Adrenal gland (tissue), 19 donors: ENCODE measurements at places on chromosomes 3 and 15. TPM values are rescaled to one million over a fixed set of nuclear protein-coding genes. Genes with fewer than 3 reads are reported as not detected.

ITPKA gene
- 24.4 TPM for total RNA-seq

ATP13A5 gene
- total RNA-seq = 1.1 TPM

UCN2 gene
- not detected for total RNA-seq

ABI3BP gene
- 10.7 TPM for total RNA-seq

TP63 gene
- 0.54 TPM for total RNA-seq

PLAAT1 gene
- total RNA-seq = 4.5 TPM

TMEM40 gene
- not detected for total RNA-seq

TMEM45A gene
- total RNA-seq = 21.5 TPM

PGBD4 gene
- 0.83 TPM for total RNA-seq

CDHR4 gene
- not detected for total RNA-seq

STRIT1 gene
- total RNA-seq = not detected

SEMA5B gene
- total RNA-seq = 1.8 TPM

- no peak overlapping the region for H3K4me3 ChIP-seq
- H3K27ac ChIP-seq = no peak overlapping the region
- H3K27me3 ChIP-seq = no peaks in the 10 kb centered on the region
- no peaks in the 10 kb centered on the region for H3K36me3 ChIP-seq
Observed at GRCh38 chr15:66276546-66276945, 16.8 kb upstream of the DIS3L start.

- H3K4me1 ChIP-seq = peaks cover 16% of the 10 kb centered on the region
- no peak overlapping the region for H3K4me3 ChIP-seq
- H3K27ac ChIP-seq = peak overlapping the region; percentile 84
- no peaks in the 10 kb centered on the region for H3K36me3 ChIP-seq
- H3K27me3 ChIP-seq = no peaks in the 10 kb centered on the region
Observed at GRCh38 chr3:12501360-12502020, 17.2 kb downstream of the TSEN2 start.

DNA sequence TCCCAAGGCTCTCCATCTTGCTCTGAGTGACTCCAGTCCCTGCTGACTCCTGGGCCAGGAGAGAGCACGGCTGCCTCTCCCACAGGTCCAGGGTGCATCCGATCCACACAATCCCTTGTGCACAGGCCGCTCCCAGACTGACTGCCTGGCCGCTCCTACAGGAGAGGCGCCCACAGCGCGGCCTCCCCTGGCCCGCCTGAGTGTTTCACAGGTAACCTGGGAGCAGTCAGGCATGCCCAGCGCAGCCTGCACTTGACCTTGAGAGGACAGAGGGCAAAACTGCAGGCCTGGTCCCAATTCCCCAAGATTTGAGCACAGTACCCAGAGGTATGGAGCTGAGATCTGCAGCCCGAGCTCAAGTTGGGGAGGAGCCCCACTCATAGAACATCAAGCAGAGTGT lies 490.2 kb downstream of the CNTN6 start:
- H3K4me3 ChIP-seq = no peak overlapping the region
- H3K36me3 ChIP-seq = no peaks in the 10 kb centered on the region
- DNase-seq = no peak
- H3K4me1 ChIP-seq = no peaks in the 10 kb centered on the region
- no peaks in the 10 kb centered on the region for H3K27me3 ChIP-seq

- no peak overlapping the region for H3K4me3 ChIP-seq
- no peaks in the 10 kb centered on the region for H3K4me1 ChIP-seq
- no peaks in the 10 kb centered on the region for H3K27me3 ChIP-seq
- no peak for DNase-seq
- no peak overlapping the region for H3K27ac ChIP-seq
Observed at GRCh38 chr3:197835509-197835908, 44.5 kb downstream of the LRCH3 start.

DNA sequence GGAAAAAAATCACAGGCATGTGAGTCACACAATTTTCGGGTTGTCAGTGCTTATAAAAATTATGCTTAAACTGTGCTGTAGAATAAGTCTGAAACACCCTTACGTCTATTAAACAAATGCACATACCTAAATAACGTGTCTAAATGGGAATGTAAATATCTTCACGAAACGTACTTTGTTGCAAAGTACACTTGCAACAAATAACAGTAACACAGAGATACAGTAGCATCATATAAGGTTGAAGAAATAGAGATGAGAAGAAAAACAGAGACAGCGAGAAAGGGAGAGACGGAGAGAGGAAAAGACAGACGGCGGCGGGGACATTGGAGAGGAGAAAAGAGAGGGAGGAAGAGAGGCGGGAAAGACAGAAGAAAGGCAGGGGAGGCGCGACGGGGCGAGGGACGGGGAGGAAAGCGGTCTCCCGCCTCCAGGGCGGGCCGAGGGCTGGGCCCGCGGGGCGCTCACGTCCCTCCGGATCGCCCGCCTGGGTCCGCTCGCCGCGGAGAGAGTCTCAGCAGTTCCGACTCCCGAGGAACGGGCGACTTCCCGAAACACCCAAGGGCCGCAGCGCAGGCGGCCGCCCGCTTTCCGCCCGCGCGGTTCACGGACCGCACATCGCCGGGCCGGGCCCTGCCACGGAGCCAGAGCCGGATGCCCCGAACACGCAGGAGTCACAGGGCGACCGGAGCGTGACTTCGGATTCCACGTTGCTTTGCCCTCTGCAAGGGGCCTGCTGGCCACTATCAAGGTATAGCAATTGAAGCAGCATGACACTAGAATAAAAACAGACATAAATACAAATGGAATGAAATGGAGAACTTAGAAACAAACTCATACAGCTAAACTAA lies 153.4 kb downstream of the LMLN start:
- H3K36me3 ChIP-seq = no peaks in the 10 kb centered on the region
- no peaks in the 10 kb centered on the region for H3K4me1 ChIP-seq
- no peak overlapping the region for H3K4me3 ChIP-seq

- no peaks in the 10 kb centered on the region for H3K4me1 ChIP-seq
- H3K27me3 ChIP-seq = no peaks in the 10 kb centered on the region
- no peak overlapping the region for H3K4me3 ChIP-seq
- H3K27ac ChIP-seq = no peak overlapping the region
- no peaks in the 10 kb centered on the region for H3K36me3 ChIP-seq
Observed at GRCh38 chr15:70967646-70968045, 75.0 kb downstream of the LRRC49 start.

DNA sequence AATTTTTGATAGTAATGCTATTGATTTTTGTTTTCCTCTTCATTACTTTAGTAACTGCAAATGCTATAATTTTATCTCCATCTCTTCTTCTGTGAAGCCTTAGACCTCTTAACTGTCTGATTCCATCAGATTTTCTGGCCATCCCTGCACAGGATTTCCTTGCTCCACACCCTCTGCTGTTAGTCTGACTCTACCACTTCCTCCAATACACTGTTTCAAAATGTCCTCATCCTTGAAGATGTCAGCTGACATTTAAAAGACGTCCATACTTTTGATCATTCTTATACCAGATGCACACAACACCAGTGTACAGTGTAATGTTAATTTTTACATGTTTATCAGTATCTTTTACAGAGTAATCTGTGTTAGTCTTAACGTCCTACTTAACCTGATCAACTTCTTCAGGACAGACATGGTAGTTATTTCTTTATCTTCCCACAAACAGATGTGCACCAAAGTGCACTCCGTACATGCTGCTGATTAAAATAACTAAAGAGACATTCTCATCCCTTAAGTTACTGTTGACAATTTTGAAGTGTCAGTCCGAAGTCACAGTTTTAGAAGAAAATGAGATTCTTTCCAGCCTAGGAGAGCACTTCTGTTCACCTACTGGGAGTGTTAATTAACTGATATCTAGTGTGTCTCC lies 102.4 kb upstream of the RASGRP1 start:
- H3K4me3 ChIP-seq = no peak overlapping the region
- no peak overlapping the region for H3K27ac ChIP-seq
- H3K27me3 ChIP-seq = no peaks in the 10 kb centered on the region
- no peaks in the 10 kb centered on the region for H3K36me3 ChIP-seq

- no peak overlapping the region for H3K4me3 ChIP-seq
- no peaks in the 10 kb centered on the region for H3K27me3 ChIP-seq
- H3K36me3 ChIP-seq = no peaks in the 10 kb centered on the region
Observed at GRCh38 chr15:72785432-72785831, 1.9 kb upstream of the ADPGK start.

- no peak overlapping the region for H3K27ac ChIP-seq
- no peaks in the 10 kb centered on the region for H3K4me1 ChIP-seq
- no peaks in the 10 kb centered on the region for H3K36me3 ChIP-seq
- H3K27me3 ChIP-seq = no peaks in the 10 kb centered on the region
- DNase-seq = no peak
- no peak overlapping the region for H3K4me3 ChIP-seq
Observed at GRCh38 chr3:13112521-13113345, 39.5 kb upstream of the IQSEC1 start.

- no peak overlapping the region for H3K27ac ChIP-seq
- H3K27me3 ChIP-seq = no peaks in the 10 kb centered on the region
- H3K4me3 ChIP-seq = no peak overlapping the region
- H3K4me1 ChIP-seq = peaks cover 13% of the 10 kb centered on the region
- DNase-seq = no peak
Observed at GRCh38 chr3:53188136-53188685, 27.2 kb downstream of the PRKCD start.

DNA sequence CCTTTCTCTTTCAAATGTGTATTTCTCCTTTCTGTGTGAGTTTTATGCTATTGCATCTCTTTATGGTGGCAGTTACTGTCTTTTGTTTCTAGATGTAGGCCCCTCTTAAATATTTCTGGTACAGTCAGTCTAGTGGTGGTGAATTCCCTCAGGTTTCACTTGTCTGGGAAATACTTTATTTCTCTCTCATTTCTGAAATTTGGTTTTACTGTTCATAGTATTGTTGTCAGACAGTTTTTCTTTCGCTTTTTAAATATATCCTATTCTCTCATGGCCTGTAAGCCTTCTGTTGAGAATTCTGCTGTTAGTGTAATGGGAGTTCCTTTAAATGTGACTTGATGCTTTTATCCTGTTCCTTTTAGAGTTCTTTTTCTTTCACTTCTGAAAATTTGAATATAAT lies 874.0 kb downstream of the PLOD2 start:
- H3K27ac ChIP-seq = no peak overlapping the region
- H3K4me3 ChIP-seq = no peak overlapping the region
- DNase-seq = no peak
- H3K27me3 ChIP-seq = no peaks in the 10 kb centered on the region
- H3K4me1 ChIP-seq = no peaks in the 10 kb centered on the region
- no peaks in the 10 kb centered on the region for H3K36me3 ChIP-seq

- H3K4me1 ChIP-seq = no peaks in the 10 kb centered on the region
- H3K27me3 ChIP-seq = no peaks in the 10 kb centered on the region
- no peak overlapping the region for H3K4me3 ChIP-seq
- DNase-seq = no peak
- H3K36me3 ChIP-seq = no peaks in the 10 kb centered on the region
- H3K27ac ChIP-seq = peak overlapping the region; percentile 46
Observed at GRCh38 chr15:101043911-101044624, 124.9 kb downstream of the LRRK1 start.

DNA sequence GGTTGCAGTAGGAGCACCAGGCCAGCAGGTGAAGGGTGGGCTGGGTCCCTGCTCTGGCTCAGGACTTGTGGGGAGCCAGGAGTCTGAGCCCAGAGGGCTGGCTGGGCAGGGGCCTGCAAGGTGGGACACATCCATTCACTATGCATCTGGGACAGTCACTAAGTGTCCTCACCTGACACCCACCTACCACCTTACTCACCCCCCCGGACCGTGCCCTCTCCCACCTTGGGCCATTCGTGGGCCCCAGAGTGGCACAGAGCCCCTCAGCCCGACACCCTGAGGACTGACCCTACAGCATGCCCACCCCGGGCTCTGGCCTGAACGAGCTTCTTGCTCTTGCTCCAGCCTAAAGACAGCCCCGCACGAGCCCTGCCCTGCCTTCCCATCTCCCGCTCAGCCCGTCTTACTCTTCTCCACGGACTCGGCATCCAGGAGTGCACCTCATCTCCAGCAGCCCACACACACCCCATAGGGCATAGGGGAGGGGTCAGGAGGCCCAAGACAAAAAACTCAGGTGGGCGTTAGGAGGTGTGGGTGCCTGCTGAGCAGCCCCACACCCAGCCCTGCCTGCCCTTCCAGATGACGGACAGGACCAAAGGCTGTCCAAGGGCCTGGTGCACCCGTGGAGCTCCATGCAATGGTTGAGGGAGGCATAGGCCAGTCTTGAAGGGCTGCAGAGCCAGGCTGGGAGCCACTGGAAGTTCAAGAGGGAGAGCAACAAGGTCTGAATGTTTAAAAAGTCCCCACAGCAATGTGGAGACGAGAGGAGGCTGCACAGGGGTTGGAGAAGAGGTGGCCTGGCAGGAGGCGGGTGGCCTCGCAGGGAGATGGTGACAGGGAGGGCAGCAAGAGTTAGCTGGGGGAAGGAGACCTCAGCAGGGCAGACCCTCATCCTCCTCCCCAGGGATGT lies 27.0 kb downstream of the PTH1R start:
- no peak overlapping the region for H3K4me3 ChIP-seq
- H3K27me3 ChIP-seq = no peaks in the 10 kb centered on the region
- peak; percentile 5 for DNase-seq
- H3K4me1 ChIP-seq = no peaks in the 10 kb centered on the region

- H3K27me3 ChIP-seq = no peaks in the 10 kb centered on the region
- H3K36me3 ChIP-seq = no peaks in the 10 kb centered on the region
- no peak overlapping the region for H3K4me3 ChIP-seq
- no peaks in the 10 kb centered on the region for H3K4me1 ChIP-seq
- no peak for DNase-seq
Observed at GRCh38 chr3:16720367-16720940, 115.2 kb upstream of the DAZL start.

DNA sequence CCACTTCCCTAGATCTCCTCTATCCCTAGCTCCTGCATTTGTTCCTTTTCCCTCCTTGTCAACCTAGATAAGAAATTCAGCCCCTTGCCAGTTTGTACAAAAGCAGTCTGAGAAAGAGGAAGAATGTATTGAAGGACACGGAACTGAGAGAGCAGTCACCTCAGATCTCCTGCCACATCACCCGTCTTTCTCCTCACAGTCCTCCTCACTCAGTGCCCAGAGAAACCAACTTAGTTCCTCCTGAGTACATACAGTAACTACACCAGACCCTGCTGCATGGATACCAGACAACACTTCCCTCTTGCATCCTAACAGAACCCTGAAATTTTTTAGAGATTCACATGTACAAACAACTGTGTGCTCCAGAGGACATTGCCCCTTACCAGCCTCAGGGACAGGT lies 563.6 kb upstream of the ADAMTS9 start:
- H3K4me3 ChIP-seq = no peak overlapping the region
- no peak overlapping the region for H3K27ac ChIP-seq
- H3K4me1 ChIP-seq = peaks cover 4% of the 10 kb centered on the region
- H3K36me3 ChIP-seq = no peaks in the 10 kb centered on the region
- no peak for DNase-seq

DNA sequence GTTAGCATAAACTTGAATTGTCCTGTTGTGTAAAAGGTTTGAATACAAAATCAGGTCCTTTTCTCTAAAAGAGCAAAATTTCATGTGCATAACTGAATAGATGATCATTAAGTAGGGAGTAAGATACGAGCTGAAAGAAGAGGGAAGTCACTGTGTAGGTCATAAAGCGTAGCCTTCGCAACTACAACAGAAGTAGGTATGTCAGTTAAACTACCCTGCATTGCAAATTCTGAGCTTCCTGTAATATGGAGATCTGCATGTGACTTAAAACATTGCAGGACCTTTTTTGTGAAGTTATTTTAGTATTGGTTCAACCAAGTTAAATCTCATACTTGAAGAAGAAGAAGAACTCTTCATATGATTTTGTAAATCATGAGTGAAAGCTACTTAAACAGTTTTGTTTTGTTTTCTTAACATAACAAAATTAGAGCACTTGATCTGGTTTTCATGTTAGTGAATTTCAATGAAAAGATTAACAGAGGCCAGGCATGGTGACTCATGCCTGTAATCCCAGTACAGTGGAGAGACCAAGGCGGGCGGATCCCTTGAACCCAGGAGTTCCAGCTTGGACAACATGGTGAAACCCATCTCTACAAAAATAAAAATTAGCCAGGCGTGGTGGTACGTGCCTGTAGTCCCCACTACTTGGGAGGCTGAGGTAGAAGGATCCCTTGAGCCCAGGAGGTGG lies 26.4 kb downstream of the ARMC8 start:
- no peaks in the 10 kb centered on the region for H3K36me3 ChIP-seq
- H3K27ac ChIP-seq = no peak overlapping the region
- DNase-seq = no peak
- H3K4me1 ChIP-seq = peaks cover 4% of the 10 kb centered on the region
